ENCODE measurements at places on chromosomes 7 and 10.
A peak's percentile ranks its signal among the peaks of the same experiment; 100 is the strongest.

GRCh38 chr10:131964298-131964697 is 17.4 kb downstream of the BNIP3 start:
- H3K4me1 ChIP-seq: peaks cover 7% of the 10 kb centered on the region
- no peaks in the 10 kb centered on the region for H3K27me3 ChIP-seq
- H3K27ac ChIP-seq: no peak overlapping the region
- DNase-seq: no peak
- H3K36me3 ChIP-seq: no peaks in the 10 kb centered on the region

- no peak for DNase-seq
- H3K36me3 ChIP-seq: no peaks in the 10 kb centered on the region
- no peak overlapping the region for H3K27ac ChIP-seq
Observed at GRCh38 chr7:108109221-108109908, 20.8 kb downstream of the LAMB4 start.

DNA sequence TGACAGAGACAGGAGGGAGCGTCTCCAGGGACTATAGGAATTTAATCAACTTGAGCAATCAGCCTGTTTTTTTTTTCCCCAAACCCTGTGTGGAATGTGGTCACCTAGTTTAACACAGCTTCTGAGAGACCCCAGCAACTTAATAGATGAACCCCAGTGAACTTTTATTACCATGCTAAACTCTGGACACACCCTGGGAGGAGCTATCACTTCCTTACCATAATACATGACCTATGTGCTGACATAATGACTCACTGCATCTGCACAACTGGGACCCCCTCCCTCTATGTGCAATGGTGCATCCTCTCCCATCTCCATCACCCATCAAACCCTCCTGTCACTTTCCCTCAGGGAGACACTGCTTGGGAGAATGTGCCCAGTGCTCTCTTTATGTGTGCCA is 83.7 kb downstream of the EPC1 start:
- DNase-seq: no peak
- peaks cover 6% of the 10 kb centered on the region for H3K36me3 ChIP-seq
- peaks cover 8% of the 10 kb centered on the region for H3K4me1 ChIP-seq
- H3K27ac ChIP-seq: no peak overlapping the region
- no peaks in the 10 kb centered on the region for H3K27me3 ChIP-seq

DNA sequence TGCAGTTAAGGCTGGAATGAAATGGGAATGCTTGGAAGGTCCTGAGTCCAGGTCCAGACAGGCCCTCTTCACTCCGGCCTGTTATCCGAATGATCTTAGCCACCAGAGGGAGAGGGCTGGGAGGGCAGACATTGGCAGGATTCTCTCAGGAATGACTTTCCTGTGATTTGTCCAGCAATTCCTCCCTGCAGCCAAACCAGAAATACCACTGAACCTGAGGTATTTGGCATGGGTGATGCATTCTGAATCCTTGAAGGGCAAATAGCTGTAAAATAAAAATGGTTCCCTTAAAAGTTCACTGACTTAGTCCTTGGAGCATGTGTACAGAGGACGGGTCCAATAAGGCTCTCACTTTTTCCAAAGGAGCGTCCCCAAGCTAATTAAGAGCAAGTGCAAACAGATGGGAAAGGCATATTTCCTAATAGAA is 77.5 kb upstream of the HABP2 start:
- H3K4me3 ChIP-seq: no peak overlapping the region
- H3K4me1 ChIP-seq: no peaks in the 10 kb centered on the region
- H3K27ac ChIP-seq: no peak overlapping the region
- peaks cover 10% of the 10 kb centered on the region for H3K27me3 ChIP-seq
- H3K36me3 ChIP-seq: peaks cover 8% of the 10 kb centered on the region
- DNase-seq: no peak

DNA sequence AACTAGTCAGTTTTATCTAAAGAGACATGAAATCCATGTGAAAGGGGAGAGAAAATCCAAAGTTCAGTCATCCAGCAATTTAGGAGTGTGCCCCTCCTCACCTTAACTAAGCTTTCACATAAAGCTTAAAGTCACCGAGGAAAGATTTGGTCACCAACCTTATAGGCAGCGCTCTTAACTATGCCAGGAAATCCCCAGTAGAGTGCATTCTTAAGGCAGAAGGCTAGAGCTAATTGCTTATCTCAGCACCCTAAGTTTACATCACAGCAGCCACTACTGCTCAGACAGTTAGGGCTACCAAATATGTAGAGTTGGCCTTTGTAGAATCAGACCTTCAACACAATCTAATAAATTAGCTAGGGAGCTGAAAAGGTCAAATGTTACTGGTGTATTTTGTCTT is 47.9 kb downstream of the MTPN start:
- peaks cover 19% of the 10 kb centered on the region for H3K36me3 ChIP-seq
- no peak overlapping the region for H3K27ac ChIP-seq
- H3K27me3 ChIP-seq: no peaks in the 10 kb centered on the region
- H3K4me3 ChIP-seq: peak overlapping the region; percentile 24
- H3K4me1 ChIP-seq: peaks cover 41% of the 10 kb centered on the region
- no peak for DNase-seq

- no peak overlapping the region for H3K4me3 ChIP-seq
- DNase-seq: no peak
- no peaks in the 10 kb centered on the region for H3K36me3 ChIP-seq
- no peaks in the 10 kb centered on the region for H3K4me1 ChIP-seq
- H3K27ac ChIP-seq: no peak overlapping the region
- peaks cover 3% of the 10 kb centered on the region for H3K27me3 ChIP-seq
Observed at GRCh38 chr7:12490107-12490688, 80.3 kb upstream of the SCIN start.

DNA sequence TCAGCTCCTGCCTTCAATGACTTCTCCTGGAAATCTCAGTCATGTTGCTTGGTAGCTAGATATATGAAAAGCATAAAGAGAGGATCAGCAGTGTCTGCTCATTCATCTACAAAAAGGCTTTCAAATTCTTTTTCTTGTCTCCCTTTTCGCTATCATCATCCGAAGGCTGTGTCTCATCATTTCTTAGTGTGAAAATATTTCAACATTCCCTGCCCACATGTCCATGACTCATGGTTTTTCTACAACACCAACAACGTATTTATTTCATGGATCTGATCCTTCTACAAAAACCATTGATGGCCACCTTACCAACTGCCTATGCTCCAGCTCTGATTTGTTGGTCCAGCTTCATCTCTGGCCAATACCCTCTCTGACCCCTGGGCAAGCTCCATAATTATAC is 472.5 kb upstream of the GHITM start:
- H3K36me3 ChIP-seq: no peaks in the 10 kb centered on the region
- no peak overlapping the region for H3K4me3 ChIP-seq
- H3K27me3 ChIP-seq: no peaks in the 10 kb centered on the region
- DNase-seq: no peak

Data from natural killer cell treated with Interleukin-12 subunit alpha and Interleukin-12 subunit beta and Interleukin-15 and Interleukin-18, amount 100 ng/mL, for 72 hours (primary cell).